Skeletal muscle cell (primary cell): ENCODE measurements at places on chromosomes 1 and 21.

- no peak for DNase-seq
Observed at GRCh38 chr1:41789661-41790330, 128.9 kb downstream of the HIVEP3 start.

DNA sequence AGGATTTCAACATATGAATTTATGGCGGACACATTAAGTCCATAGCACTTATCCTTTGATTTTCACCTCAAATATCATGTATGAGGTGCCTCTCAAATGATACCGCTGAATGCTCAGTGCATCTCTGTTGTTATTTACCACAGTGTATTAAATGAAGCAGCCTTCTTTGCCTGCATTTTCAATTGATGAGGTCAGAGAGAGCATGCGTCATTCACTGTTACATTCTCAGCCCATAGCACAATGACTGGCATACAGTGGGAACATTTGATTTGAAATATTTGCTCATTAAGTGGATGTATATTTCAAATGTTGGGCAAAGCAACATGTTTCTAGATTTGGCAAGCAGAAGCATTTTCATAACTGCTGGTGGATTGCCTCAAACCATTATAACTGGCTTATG, 45.7 kb downstream of the LRRC7 start:
- no peak for DNase-seq

DNA sequence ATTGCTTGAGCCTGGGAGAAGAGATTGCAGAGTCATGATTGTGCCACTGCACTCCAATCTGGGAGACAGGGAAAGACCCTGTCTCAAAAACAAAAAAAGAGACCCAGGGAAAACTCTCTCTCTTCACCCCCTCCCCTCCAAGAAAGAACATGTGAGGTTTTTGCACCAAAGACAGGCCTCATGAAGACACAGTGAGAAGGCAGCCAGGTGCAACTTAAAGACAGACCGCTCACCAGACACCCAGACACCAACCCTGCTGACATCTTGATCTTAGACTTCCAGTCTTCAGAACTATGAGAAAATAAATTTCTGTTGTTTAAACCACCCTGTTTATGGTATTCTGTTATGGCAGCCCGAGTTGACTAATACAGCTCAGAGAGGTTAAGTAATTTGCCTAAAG, 13.3 kb upstream of the LRRC8D start:
- DNase-seq = no peak

DNA sequence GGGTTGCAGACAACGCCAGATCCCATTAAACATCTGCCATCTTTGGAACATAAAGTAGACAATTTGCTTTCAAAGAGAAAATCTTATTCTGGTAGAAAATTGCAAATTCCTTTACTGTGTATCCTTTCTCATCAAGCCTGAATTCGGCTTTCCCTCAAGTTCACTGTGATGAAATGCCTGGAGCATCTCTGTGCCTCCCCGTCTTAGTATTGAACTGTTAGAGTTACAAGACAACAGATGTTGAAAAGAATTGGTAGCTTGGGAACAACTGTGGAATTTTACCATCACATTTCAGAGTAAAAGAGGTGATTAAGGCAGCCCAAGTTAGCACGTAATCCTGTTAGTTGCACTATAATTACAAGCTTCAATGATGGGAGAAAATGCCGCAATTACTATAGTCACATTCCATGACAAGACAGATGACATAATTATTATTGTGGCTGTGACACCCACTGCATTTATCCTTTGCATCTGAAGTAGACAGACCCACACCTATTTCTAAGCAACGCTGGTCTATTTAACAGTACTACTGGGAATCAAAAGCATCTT, 54.4 kb upstream of the B3GALNT2 start:
- DNase-seq = no peak

DNA sequence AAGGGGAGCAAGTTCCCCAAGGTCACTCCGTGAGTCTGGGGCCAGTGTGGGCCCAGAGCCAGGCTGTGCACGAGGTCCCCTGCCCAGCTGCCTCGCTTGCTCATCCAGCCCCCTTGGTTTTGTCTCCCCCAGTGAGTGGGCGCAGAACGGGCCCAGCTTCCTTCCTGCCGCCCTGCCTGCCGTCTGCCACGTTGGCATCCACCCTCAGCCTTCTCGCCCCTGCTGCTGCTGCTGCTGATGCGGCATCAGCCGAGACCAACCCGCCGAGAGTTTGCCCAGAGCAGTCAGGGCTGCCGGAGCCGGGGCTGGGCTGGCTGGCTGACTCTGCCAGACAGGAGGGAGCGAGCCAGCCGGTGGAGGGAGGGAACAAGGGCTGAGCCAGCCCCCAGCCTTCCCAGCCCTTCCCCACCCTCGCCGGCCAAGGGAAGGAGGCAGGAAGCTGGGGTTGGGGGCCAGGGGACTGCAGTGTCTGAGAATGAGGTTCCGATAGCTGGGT, 31.4 kb upstream of the WASF2 start:
- DNase-seq = no peak

- DNase-seq = no peak
Observed at GRCh38 chr21:31157756-31158155, 119.5 kb upstream of the KRTAP19-8 start.

DNA sequence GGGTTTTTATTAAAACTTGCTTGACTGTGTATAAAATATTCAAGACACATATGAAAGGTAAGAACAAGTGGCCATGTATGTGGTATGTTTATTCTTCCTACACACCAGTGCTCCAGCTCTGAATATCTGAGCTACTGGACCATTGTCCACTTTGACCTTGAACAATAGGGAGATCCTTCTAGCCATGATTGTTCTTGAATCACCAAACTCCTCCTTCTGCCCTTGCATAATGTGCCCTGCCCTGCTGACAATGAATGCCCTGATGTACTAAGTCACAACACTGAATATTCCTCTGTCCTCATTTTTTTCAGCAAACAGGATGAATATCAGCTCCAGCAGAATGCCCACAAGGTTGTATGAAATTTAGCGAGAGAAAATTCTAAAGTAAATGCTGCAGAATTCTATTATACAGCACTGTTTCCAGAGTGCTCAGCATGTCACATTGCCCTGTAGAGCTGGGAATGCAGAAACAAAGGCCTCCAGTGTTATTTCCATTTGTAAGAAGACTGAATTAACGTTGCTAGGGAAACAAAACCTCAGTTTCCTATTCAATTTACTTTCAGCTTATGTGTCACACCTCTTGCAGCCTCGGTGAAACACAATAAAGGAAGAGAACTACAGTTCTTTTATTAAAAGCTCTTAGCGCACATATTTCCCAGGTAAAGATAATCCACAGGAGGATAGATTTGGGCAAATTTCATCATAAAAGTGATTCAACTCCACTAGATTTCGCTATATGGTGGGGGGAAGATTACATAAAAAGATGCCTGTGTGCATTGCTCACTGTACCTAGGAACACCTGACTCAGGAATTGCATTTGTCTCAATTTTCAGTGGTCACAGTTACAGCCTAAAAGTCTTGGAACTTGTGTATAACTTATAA, 187.4 kb upstream of the ATP1B1 start:
- DNase-seq = no peak

GRCh38 chr1:220797553-220797952, 10.8 kb downstream of the MTARC1 start:
- DNase-seq = no peak

- no peak for DNase-seq
Observed at GRCh38 chr1:59674595-59674994, 140.2 kb upstream of the HOOK1 start.
